ENCODE measurements at places on chromosomes 16 and 17.

- no peak for DNase-seq
These were observed 6.8 kb upstream of the GFAP start for GRCh38 chr17:44922136-44922535.

DNA sequence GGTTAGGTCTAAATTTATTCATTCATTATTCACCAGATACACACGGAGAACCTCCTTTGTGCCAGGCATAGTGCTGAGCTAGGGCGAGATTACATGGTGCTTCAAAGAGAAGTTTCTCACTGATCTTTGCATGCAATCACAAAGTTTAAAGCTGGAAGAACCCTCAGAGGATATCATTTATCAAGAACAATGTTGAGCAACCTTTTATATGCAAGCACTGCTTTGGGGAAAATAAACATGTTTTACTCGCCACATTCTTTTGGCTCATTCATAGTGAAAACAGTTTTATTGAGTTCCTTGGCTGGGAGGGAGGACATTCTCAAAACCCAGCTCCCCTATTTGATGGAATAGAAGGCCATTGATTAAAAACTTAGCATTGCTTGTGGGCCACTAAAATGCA is 49.8 kb upstream of the XYLT1 start:
- no peak for DNase-seq

DNA sequence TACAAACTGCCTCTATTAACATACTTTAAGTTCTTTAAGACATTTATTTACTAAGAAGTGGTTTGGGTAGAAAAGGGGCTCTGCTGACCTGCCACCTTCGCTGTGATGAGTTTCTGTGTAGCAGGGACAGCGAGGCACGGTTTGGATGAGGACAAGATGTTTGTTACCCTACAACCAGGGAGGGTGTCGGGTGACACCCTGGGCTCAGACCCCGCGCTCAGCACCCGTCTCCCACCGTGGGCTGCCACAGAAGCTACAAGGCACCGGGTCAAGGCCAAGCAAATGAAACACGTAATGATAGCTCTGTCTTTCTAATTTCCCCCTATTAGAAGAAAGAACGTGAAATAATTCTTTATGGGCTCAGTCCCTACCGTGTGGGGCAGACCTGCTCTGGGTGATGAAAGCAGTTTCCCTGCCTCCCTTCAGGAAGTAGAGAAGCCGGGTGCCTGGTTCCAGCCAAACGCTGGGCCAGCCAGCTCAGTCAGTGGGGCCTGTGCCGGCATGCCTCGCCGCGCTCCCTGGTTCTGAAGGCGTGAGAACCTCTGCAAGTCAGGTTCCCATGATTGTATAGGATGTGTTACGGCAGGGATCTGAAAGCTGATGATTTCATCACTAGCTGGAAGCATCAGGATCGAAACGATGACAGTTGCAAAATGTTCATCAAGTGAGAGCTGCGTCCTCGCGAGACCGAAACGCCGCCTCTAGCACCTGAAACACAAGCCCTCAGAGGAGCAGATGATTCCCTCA is 3.9 kb downstream of the ZNF750 start:
- DNase-seq, result no peak

DNA sequence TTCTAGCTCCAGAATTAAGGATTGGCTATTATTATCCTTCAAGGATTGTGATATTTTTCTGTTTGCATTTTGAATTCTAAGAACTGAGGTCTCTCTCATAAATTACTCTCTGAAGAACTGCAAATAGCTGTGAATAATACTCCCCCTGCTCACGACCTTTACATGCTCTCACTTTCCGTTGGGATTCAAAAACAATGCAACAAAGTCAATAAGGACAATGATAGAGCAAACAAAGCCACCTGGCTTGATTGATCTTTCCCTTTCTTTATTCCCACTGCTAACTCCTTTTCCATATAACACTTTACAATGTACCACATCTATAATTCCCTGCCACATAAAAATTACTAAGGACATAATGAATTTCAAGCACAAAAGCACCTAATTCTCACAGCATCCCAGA is 523.0 kb upstream of the CA10 start:
- DNase-seq, result no peak

- no peak for DNase-seq
These were observed 291.2 kb upstream of the SALL1 start for GRCh38 chr16:51442141-51442870.

- DNase-seq, result no peak
These were observed 1.4 kb upstream of the ORAI3 start for GRCh38 chr16:30947541-30947858.

DNA sequence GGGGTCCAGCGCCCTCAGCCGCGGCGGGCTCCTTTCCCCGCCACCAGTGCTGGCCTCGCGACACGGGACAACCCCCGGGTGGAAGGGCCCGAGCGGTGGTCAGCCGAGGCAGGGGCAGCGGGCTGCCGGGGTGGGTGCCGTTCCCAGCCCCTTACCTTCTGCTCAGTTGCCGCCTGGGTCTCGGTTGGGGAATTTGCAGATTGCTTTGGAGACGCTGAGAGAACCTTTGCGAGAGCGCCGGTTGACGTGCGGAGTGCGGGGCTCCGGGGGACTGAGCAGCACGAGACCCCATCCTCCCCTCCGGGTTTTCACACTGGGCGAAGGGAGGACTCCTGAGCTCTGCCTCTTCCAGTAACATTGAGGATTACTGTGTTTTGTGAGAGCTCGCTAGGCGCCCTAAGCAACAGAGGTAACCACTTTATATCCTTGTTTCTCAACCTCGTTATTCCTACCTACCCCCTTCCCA is 381 bp downstream of the CTNS start:
- no peak for DNase-seq

GRCh38 chr17:7282752-7283321 is 1.3 kb downstream of the SLC2A4 start:
- DNase-seq, result peak; percentile 17

- no peak for DNase-seq
These were observed 92.8 kb downstream of the GAS7 start for GRCh38 chr17:10105513-10106001.

GRCh38 chr16:49021136-49021535 is 260.5 kb downstream of the CBLN1 start:
- DNase-seq, result peak; percentile 40

DNA sequence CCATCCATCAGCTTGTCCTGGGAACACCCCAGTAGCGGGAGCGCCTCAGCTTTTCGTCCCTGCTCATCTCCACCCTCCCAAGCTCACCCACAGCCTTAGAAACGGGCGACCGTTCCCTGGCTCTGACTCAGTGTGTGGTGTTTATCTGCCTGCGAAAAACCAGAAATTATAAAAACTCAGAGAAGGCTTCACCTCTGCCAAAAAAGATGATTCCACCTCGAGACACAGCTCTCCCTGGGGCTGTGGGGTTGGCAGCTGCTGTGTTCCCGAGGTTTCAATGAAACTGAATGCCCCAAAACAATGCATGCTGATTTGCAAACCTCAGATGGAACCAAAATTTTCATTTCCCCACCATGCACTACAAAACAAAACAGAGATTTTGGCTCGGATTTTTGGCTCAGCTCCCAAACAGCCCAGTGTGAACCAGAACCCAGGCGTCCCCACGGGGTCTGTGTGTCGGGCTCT is 62.4 kb upstream of the MED9 start:
- DNase-seq, result no peak

DNA sequence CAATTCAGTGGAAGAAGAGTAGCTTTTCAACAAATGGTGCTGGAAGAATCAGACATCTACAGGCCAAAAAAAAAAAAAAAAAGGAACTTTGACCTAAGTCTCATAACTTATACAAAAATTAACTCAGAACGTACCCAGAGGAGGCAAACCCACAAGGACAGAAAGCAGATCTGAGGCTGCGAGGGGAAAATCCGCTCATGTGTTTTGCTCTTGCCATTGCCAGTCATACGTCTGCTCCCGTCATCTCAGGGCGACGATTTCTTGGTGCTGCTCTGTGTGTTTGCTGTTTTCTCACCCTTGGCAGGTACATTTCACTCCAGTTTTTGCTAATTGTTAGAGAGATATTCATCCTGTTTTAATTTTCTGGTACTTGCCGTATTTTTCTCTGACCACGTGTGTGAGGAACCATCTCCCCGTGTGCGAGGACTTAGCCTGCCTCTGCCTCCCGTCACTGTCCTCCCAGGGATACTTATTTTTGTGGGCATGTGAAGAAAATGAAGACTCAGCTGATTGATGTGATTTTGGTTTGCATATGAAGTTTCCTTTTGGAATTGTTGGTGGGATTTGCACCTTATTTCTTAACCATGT is 33.4 kb upstream of the ACSF3 start:
- DNase-seq, result no peak

GRCh38 chr17:56598466-56598865 is 5.0 kb downstream of the NOG start:
- no peak for DNase-seq

DNA sequence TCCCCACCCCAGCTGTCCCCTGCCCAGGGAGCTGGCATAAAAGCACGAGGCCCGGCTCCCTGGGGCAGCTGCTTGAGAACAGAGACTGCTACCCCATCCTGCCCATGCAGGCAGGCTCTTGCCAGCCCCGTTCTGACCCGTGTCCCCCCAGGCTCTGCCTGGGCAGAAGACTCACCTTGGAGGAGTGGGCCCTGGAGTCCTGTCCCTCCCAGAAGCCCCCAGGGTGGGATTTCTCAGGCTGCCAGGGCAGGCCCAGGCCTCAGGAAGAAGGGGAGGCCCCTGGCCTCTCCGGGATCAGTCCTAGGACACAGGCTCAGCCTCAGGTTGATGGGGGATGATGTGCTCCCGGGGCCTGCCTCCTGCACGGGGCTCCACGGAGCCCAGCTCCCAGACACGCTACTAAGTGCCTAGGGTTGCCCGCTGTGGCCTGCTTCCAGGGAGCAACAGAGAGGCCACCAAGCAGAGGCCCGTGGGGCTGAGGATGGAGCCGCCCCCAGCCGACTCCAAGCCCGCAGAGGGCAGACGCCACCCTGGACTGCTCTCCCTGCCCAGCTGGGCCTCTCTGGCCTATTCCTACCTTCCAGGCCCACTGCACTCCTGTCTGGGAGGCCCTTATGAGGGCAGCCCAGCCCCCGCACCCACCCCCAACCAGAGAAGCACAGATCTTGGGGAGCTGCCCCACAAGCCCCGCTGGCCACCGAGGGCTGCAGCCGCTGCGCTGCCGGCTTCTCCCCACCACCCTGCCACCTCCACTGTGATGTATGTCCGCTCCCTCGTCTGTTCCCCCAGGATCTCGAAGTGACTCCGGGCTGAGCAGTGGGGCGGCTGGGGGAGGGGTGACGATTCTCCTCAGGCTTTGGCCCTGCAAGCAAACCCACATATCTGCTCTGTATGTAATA is 1.7 kb downstream of the NME3 start:
- DNase-seq, result no peak

GRCh38 chr17:6297960-6298359 is 137.0 kb downstream of the AIPL1 start:
- DNase-seq, result no peak

- DNase-seq, result no peak
These were observed 44.7 kb downstream of the RPH3AL start for GRCh38 chr17:307741-308507.

- no peak for DNase-seq
These were observed 15.4 kb downstream of the HS3ST3B1 start for GRCh38 chr17:14316126-14316832.

GRCh38 chr16:3431779-3432219 is 11.5 kb downstream of the ZNF597 start:
- DNase-seq, result peak; percentile 51

GRCh38 chr16:17350207-17350606 is 120.6 kb downstream of the XYLT1 start:
- no peak for DNase-seq

- DNase-seq, result peak; percentile 89
These were observed 4.7 kb upstream of the GFAP start for GRCh38 chr17:44919885-44920564.

- no peak for DNase-seq
These were observed 49.6 kb downstream of the PLD6 start for GRCh38 chr17:17156511-17156910.

DNA sequence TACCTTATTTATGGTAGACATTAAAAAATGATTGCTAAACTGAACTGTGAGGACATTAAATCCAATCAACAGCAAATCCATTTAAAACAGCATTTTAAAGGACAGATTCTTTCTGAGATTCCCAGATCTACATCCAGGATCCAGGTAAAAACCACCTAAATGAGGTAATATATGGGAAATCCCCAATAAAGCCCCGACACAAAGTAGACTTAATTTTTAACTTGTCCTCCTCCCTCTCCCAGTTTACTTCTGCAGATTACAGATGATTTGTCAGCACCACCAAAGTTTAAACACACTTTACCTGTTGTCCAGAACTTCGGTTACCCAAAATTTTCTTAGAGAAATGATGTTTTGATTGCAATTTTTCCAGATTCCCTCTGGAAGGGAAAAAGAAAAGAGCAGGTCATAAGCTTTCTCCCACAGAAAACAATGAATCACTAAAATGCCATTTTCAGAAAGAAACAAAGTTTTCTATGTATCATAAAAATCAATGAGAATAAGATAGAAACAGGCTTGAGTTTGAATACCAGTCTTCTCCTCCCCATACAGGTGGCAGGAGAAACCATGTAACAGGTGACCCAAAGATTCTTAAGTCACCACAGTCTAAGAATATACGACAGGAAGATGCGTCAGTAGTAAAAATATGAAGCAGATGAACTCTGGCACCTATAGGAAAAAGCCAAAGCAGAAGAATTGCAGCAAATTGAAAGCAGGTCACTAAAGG is 22.8 kb downstream of the GJC1 start:
- no peak for DNase-seq

- DNase-seq, result peak; percentile 82
These were observed 1.5 kb downstream of the FBRS start for GRCh38 chr16:30659507-30660423.

- DNase-seq, result no peak
These were observed 129.4 kb downstream of the TANC2 start for GRCh38 chr17:63095459-63095858.

- no peak for DNase-seq
These were observed 18.7 kb downstream of the PTRH2 start for GRCh38 chr17:59688496-59688895.

- DNase-seq, result peak; percentile 48
These were observed 736 bp downstream of the CNP start for GRCh38 chr17:41967141-41967920.

- DNase-seq, result peak; percentile 99
These were observed 53.3 kb upstream of the TOB1 start for GRCh38 chr17:50919321-50920040.

GRCh38 chr17:74815550-74816370 is 39.6 kb upstream of the NAT9 start:
- no peak for DNase-seq

GRCh38 chr16:89117227-89117974 is 23.7 kb downstream of the ACSF3 start:
- DNase-seq, result no peak

GRCh38 chr16:70663524-70664324 is 17.4 kb downstream of the IL34 start:
- DNase-seq, result peak; percentile 36

GRCh38 chr16:88058136-88058535 is 106.9 kb downstream of the BANP start:
- DNase-seq, result no peak

DNA sequence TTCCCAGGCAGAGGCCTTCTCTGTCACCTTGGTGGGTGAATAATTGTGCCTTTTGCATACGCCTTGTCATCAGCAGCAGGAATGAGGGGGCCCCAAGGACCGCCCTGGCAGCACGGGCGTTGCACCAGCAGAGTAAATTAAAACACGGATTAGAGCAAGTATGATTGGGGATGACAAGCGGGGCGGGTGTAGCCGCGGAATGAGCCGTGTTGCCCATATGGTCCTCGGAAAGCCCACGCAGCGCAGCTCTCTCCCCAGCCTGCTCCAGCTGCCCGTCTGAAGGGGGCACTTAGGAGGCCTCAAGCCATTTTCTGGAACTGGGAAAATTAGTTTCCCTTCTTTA is 299.4 kb upstream of the IRX3 start:
- DNase-seq, result no peak

GRCh38 chr16:5018793-5019192 is 14.9 kb downstream of the NAGPA start:
- DNase-seq, result no peak
